IMR-90 (cell line): ENCODE measurements at places on chromosomes 1 and 21. TPM values are rescaled to one million over a fixed set of nuclear protein-coding genes. Genes with fewer than 3 reads are reported as not detected.

- peak; percentile 97 for DNase-seq
These were observed 75.7 kb downstream of the BCAR3 start for GRCh38 chr1:93605812-93606512.

DNA sequence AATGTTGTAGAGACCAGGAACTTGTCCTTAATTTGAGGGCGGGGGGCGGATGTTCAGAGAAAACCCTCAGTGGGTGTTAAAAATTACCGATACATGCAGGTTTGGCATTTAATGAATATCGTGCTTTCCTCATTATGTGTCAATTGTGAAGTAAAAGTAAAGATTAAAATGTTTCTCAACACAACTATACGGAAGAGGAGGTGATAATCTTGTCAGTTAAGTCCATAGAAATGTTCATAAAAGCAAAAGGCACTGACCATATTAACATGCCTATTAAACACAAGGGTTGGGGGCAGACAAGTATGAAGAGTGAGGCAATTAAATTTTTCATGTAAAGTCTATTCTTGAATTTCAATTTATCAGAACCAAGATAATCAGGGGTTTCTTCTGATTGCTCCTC, 1.3 kb downstream of the BRINP3 start:
- DNase-seq = no peak

- DNase-seq = no peak
These were observed 209.1 kb upstream of the COA6 start for GRCh38 chr1:234164098-234164709.

The MRPL39 gene
- 20.6 and 40.0 TPM in 2 replicates for total RNA-seq

The SLC44A3 gene
- total RNA-seq = 0.54 and 0.56 TPM in 2 replicates

The CD1D gene
- total RNA-seq = not detected in 2 replicates
